ENCODE measurements at places on chromosomes 3 and 15. TPM values are rescaled to one million over a fixed set of nuclear protein-coding genes. Genes with fewer than 3 reads are reported as not detected.

DNA sequence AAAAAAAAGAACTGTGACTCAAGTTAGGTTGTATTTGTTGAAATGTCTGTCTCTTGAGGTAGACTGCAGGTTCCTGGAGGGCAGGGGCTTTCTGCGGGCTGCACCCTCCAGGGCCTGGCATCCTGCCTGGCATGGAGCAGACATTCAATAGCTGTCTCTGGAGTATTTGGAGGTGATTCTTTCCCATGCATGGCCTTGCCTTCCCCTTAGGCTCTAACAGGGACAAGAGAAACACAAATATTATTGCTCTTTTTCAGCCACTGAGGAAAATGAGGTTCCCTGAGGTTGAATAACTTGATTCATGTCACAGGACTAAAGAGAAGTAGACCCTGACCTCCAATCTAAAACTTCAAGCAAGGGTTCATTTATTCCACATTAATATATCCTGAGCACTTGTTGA lies 18.6 kb upstream of the FLNB start:
- no peak for DNase-seq

ALS2CL gene
- 5.6 TPM for total RNA-seq

- DNase-seq = no peak
Measured at GRCh38 chr3:44522494-44522933, 32.5 kb upstream of the ZKSCAN7 start.

GRCh38 chr3:140731440-140732119 lies 53.7 kb downstream of the TRIM42 start:
- no peak for DNase-seq

TM4SF18 gene
- 57.4 TPM for total RNA-seq

CRYGS gene
- 5.8 TPM for total RNA-seq

PLIN1 gene
- 0.64 TPM for total RNA-seq

MASP1 gene
- 0.56 TPM for total RNA-seq

DNA sequence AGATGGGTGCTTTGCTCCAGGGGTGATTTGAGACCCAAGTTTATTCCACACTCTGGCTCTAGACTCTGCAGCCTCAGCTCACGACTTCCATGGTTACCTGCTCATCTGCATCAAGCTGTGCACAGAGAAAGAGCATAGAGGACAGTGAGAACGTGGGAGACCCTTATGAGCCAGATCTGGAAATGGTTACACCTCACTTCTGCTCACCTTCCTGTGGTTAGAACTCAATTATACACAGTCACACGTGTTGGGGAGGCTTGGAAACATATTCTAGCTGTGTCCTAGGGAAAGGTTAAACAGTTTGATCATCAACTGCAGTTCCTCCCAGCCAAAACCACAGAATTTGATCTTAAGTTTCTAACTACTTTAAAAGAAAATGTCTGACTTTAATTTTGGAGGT lies 1.8 kb downstream of the FETUB start:
- DNase-seq = no peak

PRR20G gene
- not detected for total RNA-seq

DNA sequence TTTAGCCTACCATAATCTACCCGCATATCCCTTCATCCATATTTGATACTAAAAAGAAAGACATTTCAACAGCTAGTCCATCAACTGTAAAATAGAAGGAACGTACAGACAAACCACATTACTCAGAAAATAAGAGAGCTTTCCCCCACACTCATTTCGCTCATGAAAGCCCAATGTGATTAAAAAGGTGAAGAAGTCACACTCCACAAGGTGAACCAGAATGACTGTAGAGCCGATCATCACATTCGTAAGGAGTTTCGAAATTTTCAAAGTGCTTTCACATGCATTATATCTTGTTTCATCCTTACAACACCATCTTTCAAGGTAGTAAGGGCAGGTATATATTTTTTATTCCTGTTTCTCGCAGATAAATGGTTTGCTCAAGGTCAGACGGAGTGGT lies 225.3 kb downstream of the FOXP1 start:
- DNase-seq = no peak

DNA sequence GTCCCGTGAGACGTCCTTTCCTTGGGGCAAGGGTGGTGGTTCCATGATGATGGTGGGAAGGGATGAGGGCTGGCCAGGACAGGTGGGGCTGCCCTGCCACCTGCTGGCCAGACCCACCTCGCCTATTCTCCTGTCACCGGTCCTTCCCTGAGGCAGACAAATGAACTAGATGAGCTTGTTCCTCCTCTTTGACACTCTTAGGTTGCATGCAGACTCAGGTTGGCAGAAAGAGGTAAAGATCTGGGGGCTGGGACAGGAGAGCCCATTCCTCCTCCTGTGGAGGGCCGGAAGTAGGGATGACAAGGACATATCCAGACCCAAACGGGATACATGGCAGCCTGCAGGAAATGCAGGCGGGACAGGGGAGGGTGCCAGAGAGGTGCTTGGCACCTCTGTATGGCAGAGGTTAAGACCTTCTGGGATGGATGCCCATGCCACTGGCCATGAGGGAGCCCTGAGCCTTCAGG lies 38.6 kb downstream of the ACSBG1 start:
- peak; percentile 30 for DNase-seq

DNA sequence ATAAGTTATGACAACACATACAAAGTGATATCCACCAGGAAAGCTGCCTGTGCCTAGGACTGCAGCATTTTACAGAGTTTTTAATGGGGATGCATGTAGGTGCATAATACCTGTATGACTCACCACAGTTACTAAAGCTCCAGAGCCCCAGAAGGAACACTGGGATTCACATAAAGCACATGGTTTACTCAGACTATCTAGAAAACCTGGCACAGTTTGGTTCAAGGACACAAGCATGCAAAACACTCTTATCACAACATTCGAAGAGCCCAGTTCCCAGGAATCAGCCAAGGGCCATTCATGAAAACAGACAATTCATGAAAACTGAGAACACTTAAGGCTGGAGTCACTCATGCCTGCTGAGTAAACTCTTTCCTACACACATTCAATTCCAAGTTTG lies 261.0 kb downstream of the PYDC2 start:
- no peak for DNase-seq

DNA sequence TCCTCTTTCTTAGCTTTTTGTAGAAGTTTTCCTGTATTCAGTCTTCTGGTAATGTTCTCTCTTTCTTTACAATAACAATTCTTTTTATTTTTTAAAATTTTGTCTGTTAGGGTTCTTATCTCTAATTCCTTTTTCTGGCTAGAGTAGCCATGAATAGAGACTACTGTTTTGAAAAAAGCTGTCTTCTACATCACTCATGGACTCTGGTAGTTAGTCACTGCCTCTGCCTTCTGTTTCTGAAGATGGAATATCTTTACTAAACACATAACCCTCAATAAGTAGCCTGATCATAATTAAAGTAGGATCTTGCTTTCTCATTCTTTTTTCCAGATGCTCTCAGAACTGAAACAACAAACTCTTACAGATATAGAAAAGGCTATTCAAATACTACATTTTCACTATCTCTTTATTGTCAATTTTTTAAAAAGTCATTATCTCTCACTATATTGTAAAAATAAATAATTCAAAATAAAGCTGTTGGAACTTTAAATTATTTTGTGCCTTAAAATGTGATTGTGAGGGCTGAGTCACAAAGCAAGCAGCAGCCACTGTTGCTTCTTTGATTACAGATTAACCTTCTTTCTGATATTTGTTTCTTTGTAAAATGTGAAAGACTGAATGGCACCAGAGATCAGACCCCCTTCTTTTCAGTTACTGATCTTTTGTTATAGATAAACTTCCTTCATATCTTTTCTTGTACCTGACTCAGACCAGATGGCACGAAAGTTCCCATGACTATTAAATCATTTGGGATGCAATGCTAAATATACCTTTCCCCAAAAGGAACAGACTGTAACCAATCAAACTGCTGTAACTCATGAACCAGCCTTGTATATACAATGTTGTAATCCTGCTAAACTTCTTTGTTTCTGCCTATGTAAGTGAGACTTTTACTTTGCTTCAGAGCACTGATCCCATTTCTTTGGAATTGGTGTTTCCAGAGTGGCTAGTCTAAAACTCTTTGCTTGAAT lies 1159.5 kb downstream of the IGSF11 start:
- DNase-seq = no peak

- DNase-seq = no peak
Measured at GRCh38 chr3:55012091-55012490, 84.2 kb upstream of the LRTM1 start.

SLC27A2 gene
- 0.51 TPM for total RNA-seq

GRCh38 chr3:69441040-69441439 lies 55.2 kb upstream of the FRMD4B start:
- no peak for DNase-seq

DNA sequence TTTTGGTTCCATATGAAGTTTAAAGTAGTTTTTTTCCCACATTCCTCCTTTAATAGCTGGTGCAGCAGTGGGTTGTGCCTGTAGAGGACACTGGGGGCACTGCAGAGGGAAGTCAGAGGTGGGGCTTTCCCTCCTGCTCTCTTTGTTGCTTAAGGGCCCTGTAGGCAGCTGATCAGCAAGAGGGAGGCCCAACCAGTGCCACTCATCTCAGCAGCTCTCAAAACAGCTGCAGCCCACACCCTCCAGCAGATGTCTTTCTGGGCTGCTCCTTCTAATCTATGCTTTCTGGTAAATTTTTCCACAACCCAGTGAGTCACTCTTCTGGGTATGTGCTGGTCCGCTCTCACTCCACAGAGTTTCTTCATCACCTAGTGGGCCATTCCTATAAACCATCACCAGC lies 263.8 kb downstream of the FEZF2 start:
- DNase-seq = no peak

DNA sequence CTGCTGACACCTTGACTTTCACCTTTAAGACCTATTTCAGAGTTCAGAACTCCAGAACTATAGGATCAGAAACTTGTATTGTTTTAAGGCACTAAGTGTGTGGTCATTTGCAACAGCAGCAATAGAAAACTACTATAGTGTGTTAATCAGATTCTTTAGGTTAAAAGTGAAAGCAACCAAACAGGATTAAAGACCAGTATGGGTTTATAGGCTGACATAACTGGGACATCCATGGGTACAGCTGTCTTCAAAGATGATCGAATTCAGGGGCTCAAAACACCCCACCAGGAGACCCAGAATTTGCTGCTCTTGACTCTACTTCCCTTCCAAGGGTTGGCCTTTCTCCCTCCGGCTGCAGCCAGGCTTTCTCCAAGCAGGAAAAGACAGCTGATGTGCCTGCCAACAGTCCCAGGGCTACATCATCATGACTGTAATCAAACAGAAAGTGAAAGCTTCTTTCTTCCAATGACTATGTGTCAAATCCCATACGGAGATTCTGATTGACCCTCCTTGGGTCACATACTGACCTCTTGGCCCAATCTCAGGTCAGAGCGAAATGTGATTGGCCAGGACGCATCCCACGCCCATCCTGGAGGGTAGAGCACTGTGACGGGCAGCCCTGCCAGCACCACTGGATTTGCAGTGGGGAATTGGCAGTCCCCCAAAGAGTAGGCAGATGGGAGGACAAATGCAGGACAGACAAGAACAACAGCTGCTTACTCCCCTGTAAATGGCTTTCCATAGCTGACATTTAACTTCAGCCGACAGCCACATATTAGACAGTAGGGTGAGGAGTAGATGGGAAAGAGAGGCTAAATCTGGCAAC lies 51.4 kb upstream of the RNF7 start:
- no peak for DNase-seq

GRCh38 chr3:62585861-62586260 lies 212.5 kb upstream of the FEZF2 start:
- DNase-seq = no peak

GRCh38 chr3:116093374-116093773 lies 351.9 kb downstream of the LSAMP start:
- DNase-seq = no peak

GOLGA8M gene
- total RNA-seq = 1.3 TPM

GRCh38 chr3:29515451-29515850 lies 234.6 kb downstream of the RBMS3 start:
- no peak for DNase-seq

KBTBD12 gene
- total RNA-seq = 0.05 TPM

LYZL4 gene
- not detected for total RNA-seq

SLC12A1 gene
- total RNA-seq = not detected

- no peak for DNase-seq
Measured at GRCh38 chr15:68672781-68673205, 94.0 kb downstream of the CORO2B start.

GRCh38 chr15:61841466-61841865 lies 218.8 kb downstream of the VPS13C start:
- DNase-seq = no peak

DNA sequence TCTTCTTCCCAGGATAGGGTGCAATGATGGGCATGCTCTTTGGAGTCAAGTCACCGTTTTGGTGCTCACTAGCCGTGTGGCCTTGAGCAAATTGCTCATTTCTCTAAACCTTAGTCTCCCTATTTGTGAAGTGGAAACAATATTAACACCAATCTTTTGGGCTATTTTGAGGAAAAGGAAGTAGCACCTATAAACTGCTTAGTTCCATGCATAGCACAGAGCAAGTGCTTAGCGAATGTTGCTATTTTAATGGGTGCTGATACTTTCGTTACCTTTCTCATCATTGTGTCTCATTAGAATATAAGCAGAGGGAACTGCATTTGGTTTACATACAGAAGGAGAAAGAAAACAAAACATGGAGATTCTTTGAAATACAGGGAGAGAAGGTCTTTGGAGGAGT lies 66.1 kb downstream of the BOC start:
- DNase-seq = no peak

DNA sequence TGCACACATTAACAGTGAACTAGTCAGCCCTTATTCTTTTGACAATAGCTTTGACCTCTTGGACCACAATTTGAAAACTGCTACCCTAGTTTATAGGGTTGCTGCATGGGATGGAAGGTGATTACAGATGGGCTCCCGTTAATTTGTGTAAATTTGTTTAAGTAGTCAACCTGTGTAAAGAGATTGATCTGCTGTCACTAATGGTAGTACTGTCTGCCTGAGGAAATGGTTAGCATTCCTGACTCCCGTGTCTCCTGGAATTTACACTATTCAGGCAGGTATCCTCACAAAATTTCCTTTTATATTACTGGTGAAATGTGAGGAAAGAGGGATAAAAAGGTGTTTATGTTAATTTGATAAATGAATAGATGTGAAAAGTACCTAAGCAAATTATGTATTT lies 15.3 kb upstream of the EBLN2 start:
- DNase-seq = no peak

GRCh38 chr15:43126356-43126755 lies 7.0 kb upstream of the TMEM62 start:
- DNase-seq = no peak

SLC28A1 gene
- not detected for total RNA-seq

DNA sequence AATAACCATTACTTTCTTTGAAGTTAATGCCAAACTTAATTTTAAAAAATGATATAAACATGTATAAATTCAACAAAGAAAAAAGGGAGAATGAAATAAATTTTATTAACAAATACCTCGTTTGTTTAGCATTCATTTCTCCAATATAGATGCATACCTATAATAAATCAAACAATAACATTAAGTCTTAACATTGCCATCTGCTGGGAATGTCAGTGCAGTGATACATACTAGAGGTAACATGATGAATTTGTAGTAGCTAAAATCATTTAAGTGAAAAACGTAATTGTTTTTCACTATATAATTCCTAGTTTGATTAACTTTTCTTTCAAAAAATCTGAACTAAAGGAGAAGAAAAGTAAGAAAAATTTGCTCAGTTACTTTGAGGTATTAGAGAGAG lies 340.2 kb upstream of the CBLB start:
- no peak for DNase-seq

All from endothelial cell (in vitro differentiated cells).